ENCODE measurements at places on chromosomes 1 and 21. TPM values are rescaled to one million over a fixed set of nuclear protein-coding genes. Genes with fewer than 3 reads are reported as not detected.

SLFNL1 gene
- not detected for total RNA-seq

LCA5L gene
- total RNA-seq, result 0.24 TPM

EXTL1 gene
- total RNA-seq, result not detected

DNAJC28 gene
- total RNA-seq, result 0.85 TPM

CYP4X1 gene
- not detected for total RNA-seq

EDEM3 gene
- total RNA-seq, result 35.4 TPM

AMY1A gene
- not detected for total RNA-seq

PYGO2 gene
- total RNA-seq, result 14.5 TPM

PRRX1 gene
- total RNA-seq, result not detected

KCND3 gene
- under 0.01 TPM for total RNA-seq

AQP10 gene
- total RNA-seq, result under 0.01 TPM

HCN3 gene
- total RNA-seq, result 0.72 TPM

CYB561D1 gene
- total RNA-seq, result 4.5 TPM

DEGS1 gene
- 34.5 TPM for total RNA-seq

BLACAT1 gene
- 0.24 TPM for total RNA-seq

RGL1 gene
- total RNA-seq, result 1.7 TPM

KIF2C gene
- 3.6 TPM for total RNA-seq

C8A gene
- total RNA-seq, result not detected

EXO1 gene
- total RNA-seq, result 0.64 TPM

LCE3D gene
- not detected for total RNA-seq

SLC25A34 gene
- 0.48 TPM for total RNA-seq

CR1 gene
- not detected for total RNA-seq

RCOR3 gene
- 9.8 TPM for total RNA-seq

SLC2A5 gene
- total RNA-seq, result under 0.01 TPM

MANEAL gene
- total RNA-seq, result 2.2 TPM

CTSS gene
- 1.7 TPM for total RNA-seq

HAPLN2 gene
- not detected for total RNA-seq

HSD17B7 gene
- 28.2 TPM for total RNA-seq

BNIPL gene
- 5.5 TPM for total RNA-seq

HSPA6 gene
- 24.3 TPM for total RNA-seq

RGS5 gene
- total RNA-seq, result 3.2 TPM

PAPPA2 gene
- total RNA-seq, result 14.1 TPM

ABCA4 gene
- 0.72 TPM for total RNA-seq

LHX8 gene
- under 0.01 TPM for total RNA-seq

AMPD1 gene
- total RNA-seq, result not detected

OR6K6 gene
- not detected for total RNA-seq

ELF3 gene
- 77.4 TPM for total RNA-seq

B3GALT2 gene
- not detected for total RNA-seq

LRRC71 gene
- not detected for total RNA-seq

SCCPDH gene
- 7.2 TPM for total RNA-seq

CD34 gene
- 0.21 TPM for total RNA-seq

SPATA6 gene
- total RNA-seq, result 1.9 TPM

OR2T2 gene
- not detected for total RNA-seq

SYNC gene
- 18.8 TPM for total RNA-seq
